Activated naive CD4-positive, alpha-beta T cell treated with anti-CD3 and anti-CD28 coated beads, Interleukin-2, amount 50 U/mL, for 72 hours (primary cell): ENCODE measurements at places on chromosomes 1 and 21. TPM values are rescaled to one million over a fixed set of nuclear protein-coding genes. Genes with fewer than 3 reads are reported as not detected.

Gene PUM1
- total RNA-seq: 118 TPM

Gene WNT2B
- total RNA-seq: 0.11 TPM

Gene PCBP3
- total RNA-seq: 19.7 TPM

Gene CNTN2
- not detected for total RNA-seq

Gene ZYG11A
- 0.27 TPM for total RNA-seq

Gene RIMKLA
- 0.68 TPM for total RNA-seq

Gene SH2D2A
- total RNA-seq: 215 TPM

Gene TTC39A
- total RNA-seq: 1.1 TPM

Gene BCAN
- total RNA-seq: not detected

Gene OVAAL
- not detected for total RNA-seq

Gene DYRK1A
- 65.5 TPM for total RNA-seq

Gene GJA5
- not detected for total RNA-seq
